SJSA1 (cell line): ENCODE measurements at places on chromosomes 2 and 18.
A peak's percentile ranks its signal among the peaks of the same experiment; 100 is the strongest.

- DNase-seq = no peak
These were observed 12.7 kb upstream of the PAX3 start for GRCh38 chr2:222311319-222311977.

DNA sequence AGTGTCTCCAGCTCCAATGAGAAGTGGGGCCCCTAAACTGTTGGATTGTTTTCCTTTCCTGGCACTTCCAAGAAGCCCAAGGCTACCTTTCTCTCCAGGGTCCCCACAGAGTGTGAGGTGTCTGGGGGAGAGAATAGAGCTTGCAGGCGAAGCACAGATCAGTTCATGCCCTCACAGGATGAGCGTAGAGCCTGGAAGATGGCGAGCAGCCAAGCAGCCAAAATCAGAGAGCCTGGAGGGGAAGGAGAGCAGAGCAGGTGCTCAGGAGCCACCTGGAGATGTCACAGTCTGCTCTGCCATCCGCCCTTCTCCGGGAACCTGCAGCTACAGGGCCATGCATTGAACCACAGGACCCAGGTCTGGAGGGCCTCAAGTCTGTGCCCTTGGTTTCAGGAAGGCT, 54.7 kb upstream of the TCF7L1 start:
- no peak for DNase-seq

- no peak for DNase-seq
These were observed 236.5 kb downstream of the ZNF804A start for GRCh38 chr2:184834699-184835397.

- peak; percentile 53 for DNase-seq
These were observed 97.2 kb downstream of the INSIG2 start for GRCh38 chr2:118185210-118186109.

DNA sequence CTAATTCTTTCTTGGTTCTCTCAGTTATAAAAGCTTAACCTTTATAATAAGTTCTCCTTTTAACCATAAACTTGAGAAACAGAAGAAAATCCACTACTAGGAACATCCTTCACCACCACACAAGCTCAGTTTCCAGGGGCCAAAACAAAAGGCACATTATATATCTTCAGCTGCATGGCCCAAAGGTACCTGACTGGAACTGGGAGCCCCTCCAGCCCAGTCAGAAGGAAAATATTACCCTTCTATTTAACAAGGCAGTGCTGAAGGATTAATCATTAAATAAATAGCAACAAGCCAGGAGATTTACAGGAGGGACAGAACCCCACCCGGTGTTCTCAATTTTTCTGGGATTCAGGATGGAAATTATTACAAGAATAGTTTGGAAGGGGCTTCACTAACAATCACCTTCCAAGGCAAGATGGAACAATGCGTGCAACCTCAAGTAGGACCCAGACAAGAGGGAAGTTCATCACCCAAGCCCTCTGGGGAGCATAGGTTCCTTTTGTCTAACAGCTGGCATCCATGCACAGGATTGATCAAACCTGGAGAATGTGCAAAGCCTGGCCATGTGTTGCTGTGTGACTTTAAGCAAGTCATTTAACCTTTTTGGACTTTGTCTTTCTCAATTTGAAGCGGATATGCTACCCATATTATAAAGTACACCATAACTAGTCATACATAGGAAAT, 159.6 kb upstream of the SETBP1 start:
- DNase-seq = no peak

GRCh38 chr2:222656526-222657446, 894 bp upstream of the FARSB start:
- DNase-seq = no peak

DNA sequence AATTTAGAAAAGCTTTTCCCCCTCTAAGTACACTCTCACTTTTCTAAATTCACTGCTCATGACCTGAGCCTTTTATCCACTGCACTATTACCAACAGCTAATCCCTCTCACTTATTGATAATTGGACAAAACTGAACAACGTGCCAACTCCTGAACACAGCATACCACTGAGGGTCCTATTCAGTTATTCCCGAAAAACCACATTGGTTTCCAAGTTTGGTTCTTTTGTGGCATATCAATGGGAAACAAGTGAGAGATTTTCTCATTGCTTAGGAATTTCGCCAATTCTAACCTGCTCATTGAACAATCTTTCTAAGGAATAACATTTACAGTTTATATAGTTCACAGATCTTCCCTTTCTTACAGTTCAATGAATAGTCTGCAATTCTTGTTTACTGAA, 977.4 kb downstream of the TMEM182 start:
- no peak for DNase-seq

- no peak for DNase-seq
These were observed 154.5 kb downstream of the RPIA start for GRCh38 chr2:88845772-88846661.

DNA sequence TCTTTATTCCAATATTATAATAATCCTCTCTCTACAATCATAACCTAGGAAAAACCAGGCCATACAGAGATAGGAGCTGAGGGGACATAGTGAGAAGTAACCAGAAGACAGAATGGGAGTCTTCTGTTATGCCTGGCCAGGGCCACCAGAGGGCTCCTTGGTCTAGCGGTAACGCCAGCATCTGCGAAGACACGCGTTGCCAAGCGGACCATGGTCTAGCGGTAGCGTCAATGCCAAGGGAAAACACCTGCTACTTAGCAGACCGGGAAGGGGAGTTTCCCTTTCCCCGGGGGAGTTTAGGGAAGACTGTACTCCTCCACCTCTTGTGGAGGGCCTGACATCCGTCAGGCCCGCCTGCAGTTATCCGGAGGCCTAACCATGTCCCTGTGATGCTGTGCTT, 36.6 kb downstream of the ARL6IP6 start:
- no peak for DNase-seq

DNA sequence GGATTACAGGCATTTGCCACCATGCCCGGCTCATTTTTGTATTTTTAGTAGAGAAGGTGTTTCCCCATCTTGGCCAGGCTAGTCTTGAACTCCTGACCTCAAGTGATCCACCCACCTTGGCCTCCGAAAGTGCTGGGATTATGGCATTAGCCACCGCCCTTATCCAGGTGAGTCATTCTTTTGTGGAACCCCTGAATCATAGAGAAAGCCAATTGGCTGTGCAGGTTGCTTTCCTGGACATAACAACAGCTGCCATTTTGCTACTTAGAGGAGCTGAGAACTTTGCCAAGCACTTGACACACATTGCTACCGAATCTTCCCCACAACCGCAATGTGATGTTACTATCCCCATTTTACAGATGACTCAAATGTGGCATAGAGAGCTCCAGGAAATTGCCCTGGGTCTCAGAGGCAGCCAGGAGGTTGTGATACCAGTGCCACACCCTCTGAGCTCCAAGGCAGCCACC, 36.0 kb downstream of the SETBP1 start:
- no peak for DNase-seq

DNA sequence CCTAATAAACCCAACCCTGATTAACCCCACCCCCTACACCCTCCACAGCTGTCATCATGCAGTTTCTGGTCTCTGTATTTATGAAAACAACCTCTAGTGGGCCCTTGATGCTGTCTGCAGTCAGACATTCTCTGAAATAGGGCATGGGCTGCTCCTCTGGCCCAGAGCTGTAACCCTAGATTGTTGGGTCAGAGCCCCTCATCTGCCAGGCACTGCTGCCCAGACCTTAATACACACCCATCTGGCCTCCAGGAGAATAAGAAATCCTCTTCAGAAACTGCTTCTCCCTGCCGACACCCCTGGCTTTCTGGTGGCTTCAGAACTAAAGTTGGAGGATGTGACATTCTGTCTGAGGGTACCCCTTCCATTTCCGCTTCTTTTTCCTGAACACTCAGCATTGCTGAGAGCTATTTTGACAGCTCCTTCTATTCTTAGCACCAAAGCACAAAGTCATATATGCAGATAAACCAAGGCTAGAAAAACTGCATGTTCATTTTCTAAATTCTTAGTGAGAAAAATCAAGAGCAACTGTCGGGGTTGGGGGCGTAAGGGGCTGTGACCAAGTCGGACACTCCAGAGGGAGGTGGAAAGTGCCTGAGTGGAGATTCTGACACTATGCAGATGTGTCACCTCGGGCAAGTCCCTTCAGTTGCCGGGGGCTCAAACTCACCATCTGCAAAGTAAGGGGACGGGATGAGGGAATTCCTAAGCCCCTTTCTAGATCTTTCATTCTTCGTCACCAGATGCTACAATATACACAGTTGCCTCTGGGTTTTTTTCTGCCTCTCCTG, 28.7 kb downstream of the SRSF7 start:
- DNase-seq = no peak

- DNase-seq = no peak
These were observed 2.5 kb upstream of the GPR39 start for GRCh38 chr2:132414081-132414480.
